Cardiac fibroblast (primary cell): ENCODE measurements at places on chromosomes 5 and 9.
A peak's percentile ranks its signal among the peaks of the same experiment; 100 is the strongest.

DNA sequence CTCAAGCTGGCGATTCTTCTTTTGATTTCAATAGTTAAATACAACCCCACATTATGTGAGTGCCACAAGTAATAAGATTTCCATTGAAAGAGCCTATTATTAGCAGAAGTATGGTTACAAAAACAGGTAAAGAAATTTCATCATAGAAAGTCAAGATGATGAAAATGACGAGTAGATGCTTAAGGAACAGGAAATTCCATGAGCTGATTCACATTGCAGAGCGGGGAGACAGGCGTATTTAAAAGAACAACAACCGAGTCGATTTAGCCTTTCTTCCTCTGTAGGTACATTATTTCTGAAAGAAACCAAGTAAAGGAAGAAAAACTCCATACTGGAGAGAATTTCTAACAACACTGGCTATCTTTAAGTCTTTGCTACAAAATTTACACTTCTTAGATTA lies 310.4 kb downstream of the SLF1 start:
- DNase-seq = peak; percentile 84

DNA sequence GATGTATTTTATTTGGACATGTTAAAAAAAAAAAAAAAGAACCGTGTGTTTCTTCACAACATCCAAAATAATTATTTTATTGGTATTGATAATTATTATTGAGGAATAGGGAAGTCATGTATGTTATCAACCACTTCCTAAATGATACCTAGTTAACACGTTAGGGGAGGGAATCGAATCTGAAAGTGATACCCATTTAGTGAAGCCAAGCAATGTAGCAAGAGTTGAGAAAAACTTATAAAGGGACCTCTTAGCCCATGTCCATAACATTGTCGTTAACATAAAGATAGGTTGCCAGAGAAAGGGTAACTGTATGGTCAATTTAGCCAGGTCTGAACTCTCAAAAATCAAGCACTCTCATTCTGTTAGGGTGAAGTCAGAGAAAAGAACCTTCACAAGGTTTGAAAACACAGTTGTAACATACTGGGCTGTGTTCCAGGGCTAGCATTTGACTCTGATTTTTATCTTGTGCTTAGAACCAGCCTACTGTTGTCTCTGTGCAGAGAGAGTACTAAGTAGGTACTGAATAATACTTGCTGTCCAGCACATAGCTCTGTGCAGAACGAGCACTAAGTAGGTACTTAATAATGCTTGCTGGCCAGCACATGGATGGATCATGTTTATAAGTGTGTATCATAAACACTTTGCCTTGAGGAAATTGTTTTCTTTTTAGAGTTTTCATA lies 60.4 kb downstream of the GHR start:
- peak; percentile 24 for DNase-seq

- DNase-seq = peak; percentile 27
Measured at GRCh38 chr9:126788046-126788445, 16.8 kb upstream of the ZBTB43 start.

- no peak for DNase-seq
Measured at GRCh38 chr5:35672995-35673394, 55.3 kb downstream of the SPEF2 start.

DNA sequence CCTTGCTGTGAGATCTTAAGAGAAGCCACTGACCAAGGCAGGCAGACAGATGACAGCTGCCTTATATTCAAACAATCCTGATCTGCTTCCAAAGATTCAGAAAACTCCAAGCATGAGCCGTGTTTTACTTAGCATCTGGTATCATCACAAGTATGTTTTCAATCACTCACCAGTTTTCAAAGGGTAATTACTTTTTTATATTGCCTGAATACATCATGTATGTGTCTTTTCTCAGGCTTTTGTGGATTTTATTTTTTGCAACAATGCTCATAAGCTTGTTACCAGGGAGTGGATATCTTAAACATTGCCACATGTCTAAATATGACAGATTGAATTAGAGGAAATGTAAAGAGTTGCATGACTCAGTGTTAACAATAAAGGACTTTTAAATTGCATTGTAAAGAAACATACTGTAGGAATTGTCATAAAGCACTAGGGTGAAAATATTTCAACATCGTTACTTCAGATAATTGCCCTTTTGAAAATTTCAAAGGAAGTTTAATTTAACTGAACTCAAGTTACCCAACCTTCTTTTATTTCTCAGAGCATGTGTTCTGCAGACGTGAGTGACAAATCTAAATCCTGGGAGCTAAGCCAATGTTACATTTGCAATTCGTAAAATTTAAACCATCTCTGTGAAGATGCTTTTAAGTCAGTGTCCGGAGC lies 326.1 kb downstream of the PLK2 start:
- DNase-seq = peak; percentile 65

DNA sequence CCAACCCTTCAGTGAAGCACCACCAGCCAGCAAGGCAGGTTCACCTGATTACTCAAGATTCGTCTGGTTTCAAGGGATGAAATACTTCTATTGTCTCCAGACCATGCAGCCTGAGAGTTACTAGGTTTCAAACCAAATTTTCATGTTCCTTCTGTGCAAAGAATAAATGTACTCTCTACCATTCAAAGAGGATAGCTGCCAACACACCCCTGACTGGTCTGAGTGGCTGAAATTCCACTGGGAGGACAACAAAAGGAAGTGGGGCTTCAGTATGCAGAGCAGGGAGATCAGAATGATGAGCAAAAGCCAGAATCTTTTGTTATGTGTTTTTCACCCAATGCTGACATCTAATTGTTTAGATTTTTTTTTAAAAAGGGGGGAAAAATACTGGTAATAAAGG lies 356.3 kb downstream of the BNC2 start:
- no peak for DNase-seq

- DNase-seq = no peak
Measured at GRCh38 chr5:20611620-20612019, 623.6 kb upstream of the CDH18 start.
